Nephron progenitor cell (in vitro differentiated cells): ENCODE measurements at places on chromosomes 3 and 15.
A peak's percentile ranks its signal among the peaks of the same experiment; 100 is the strongest.

- H3K36me3 ChIP-seq = no peaks in the 10 kb centered on the region
- DNase-seq = no peak
- H3K4me1 ChIP-seq = peaks cover 14% of the 10 kb centered on the region
- no peak overlapping the region for H3K4me3 ChIP-seq
- no peak overlapping the region for H3K27ac ChIP-seq
Measured at GRCh38 chr3:128609294-128609693, 41.3 kb downstream of the RPN1 start.

- H3K4me1 ChIP-seq = peaks cover 41% of the 10 kb centered on the region
- peak; percentile 77 for DNase-seq
- H3K36me3 ChIP-seq = no peaks in the 10 kb centered on the region
- peak overlapping the region; percentile 84 for H3K4me3 ChIP-seq
Measured at GRCh38 chr3:42159706-42160472, 68.7 kb downstream of the TRAK1 start.

DNA sequence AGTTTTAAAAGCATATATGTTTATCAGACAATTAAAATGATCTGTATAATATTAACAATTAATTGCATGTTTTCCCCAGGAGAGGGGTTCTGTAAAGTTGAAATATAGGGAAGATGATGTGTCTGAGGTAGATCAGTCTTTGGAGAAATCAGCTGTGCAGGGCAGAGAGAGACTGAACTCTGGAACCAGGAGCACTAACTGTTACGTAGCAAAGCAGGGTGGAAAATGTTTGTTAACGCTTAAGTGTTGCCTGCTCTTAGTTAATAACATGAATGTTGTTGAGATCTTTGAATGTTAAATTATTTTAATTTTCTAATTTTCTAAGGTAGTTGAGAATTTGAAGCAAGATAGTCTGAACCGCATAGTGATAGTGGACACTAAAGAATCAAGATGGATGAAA is 57.5 kb downstream of the NEO1 start:
- no peaks in the 10 kb centered on the region for H3K36me3 ChIP-seq
- peaks cover 3% of the 10 kb centered on the region for H3K27me3 ChIP-seq
- no peak overlapping the region for H3K27ac ChIP-seq
- DNase-seq = no peak

- no peak overlapping the region for H3K4me3 ChIP-seq
- no peak for DNase-seq
- no peaks in the 10 kb centered on the region for H3K4me1 ChIP-seq
- H3K27ac ChIP-seq = no peak overlapping the region
- no peaks in the 10 kb centered on the region for H3K36me3 ChIP-seq
- no peaks in the 10 kb centered on the region for H3K27me3 ChIP-seq
Measured at GRCh38 chr3:19539518-19540392, 391.4 kb downstream of the KCNH8 start.
